ENCODE measurements at places on chromosomes 4 and X.

DNA sequence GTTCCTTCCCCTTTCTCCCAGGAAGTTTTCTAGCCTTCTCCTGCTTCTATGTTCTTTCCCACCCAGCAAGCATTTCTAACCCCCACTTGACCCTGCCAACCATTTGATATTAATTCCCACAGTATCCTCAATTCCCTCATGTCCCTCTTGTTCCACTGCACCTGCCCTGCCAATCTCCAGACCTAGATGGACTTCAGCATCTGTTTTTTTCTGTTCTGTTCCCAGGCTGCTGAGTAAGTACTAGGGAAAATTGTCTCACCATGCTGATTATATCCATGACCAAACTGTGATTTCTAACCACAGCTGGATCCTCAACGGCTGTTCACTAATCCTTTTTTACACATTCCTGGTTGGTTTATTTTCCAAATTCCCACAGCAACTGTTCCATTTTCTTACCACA, 37.7 kb downstream of the CLCN5 start:
- DNase-seq: no peak

- no peak for DNase-seq
Measured at GRCh38 chrX:99301990-99302389, 1108.1 kb downstream of the PCDH19 start.

GRCh38 chr4:2298532-2298991, 36.7 kb upstream of the MXD4 start:
- no peak for DNase-seq

- DNase-seq: no peak
Measured at GRCh38 chrX:16796298-16796697, 10.0 kb downstream of the TXLNG start.

DNA sequence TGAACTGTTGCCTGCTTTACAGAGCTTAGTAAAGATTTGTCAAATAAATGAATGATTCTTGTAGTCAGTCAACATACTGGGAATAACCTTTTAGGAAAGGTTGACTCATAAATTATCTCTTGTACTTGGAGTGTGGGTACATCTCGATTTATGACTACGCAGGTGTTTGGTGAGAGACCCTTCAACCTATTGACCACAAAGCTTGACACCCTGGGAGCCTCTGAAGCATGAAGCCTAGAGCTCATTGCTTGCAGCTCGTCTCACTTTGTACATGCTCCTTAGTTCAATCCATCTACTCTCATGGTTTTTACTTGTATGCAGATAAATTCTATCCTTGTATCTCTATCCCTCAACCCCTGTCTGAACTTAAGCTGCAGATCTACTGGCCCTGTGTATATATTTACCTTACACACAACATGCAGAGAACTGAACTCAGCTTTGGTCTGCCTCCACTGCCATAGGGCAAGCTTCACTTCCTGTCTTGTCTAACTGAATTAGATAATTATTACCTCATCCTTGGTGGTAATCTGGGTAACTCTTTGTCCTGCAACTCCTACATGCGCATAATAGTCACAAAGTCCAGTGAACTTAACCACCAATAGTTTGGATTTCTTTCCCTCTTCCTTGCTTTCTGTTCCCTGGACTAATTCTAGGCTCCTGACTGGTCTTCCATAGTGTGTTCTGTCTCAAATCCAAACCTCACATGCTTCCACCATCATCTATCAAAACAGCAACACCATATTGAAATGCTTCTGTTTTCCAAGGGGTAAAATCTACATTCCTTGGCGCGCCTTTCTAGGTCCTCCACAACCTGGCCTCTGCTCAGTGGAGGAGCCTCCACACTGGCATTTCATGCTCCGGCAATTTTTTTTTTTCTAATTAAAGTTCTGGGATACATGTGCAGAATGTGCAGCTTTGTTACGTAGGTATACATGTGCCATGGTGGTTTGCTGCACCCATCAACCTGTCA, 32.2 kb upstream of the FAT1 start:
- no peak for DNase-seq

DNA sequence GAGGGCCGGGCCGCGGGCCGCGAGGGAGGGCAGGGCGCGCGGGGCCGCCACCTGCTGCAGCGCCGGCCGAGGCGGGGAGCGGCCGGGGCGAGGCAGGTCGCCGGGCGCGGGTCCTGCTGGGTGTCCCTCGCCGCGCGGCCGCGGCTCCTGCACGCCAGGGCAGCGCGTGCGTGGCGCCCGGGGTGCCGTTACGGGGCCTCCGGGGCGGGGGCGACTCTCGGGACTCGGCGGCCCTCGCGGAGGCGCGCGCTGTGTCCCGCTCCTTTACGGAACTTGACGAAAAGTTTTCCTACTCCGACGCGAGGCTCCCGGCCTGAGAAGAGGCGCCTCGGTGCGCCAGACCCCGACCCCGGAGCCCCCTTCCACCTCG, 329 bp downstream of the TBC1D14 start:
- DNase-seq: no peak

- DNase-seq: no peak
Measured at GRCh38 chrX:135382260-135382659, 39.5 kb upstream of the SMIM10L2A start.

DNA sequence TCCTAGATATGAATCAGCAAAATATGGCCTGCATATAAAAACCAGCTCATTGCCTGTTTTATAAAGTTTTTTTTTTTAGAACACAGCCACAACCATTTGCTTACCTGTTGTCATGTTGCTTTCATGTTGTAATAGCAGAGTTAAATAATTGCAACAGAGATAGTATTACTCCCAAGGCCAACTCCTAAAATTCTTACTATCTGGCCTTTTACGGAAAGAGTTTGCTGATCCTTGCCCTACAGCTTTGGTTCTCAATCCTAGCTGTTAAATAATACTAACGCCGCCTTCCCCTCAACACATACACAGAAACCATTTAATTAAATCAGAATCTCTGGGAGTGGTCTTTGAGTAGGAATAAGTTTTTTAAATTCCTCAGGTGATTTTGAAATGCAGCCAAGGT, 231.3 kb upstream of the TET2 start:
- DNase-seq: no peak

DNA sequence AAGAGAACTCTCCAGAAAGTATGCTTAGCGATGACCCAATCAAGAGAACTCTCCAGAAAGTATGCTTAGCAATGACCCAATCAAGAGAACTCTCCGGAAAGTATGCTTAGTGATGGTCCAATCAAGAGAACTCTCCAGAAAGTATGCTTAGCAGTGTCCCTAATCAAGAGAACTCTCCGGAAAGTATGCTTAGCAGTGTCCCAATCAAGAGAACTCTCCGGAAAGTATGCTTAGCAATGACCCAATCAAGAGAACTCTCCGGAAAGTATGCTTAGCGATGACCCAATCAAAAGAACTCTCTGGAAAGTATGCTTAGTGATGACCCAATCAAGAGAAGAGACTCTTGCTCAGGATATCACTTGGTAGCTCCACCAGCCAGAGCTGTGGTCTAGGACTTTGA, 92.5 kb downstream of the AFAP1 start:
- no peak for DNase-seq

GRCh38 chr4:153189016-153189801, 15.0 kb upstream of the TRIM2 start:
- no peak for DNase-seq

DNA sequence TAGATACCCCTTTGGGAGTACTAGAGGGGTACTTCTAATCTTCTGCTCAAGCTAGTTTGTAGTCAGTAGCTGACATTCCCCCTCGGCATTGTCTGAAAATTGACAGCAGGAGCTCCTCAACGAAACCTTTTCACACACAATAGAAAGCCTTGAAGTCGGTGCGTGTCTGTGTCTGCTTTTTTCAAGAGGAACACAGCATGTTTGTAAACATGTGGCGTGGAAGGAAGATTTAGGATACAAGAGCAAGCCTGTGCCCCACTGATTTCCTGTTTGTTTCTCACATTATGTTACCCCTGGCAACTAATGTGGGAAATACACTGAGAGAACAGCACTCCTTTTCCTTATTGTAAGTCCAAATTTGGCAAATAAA, 252.6 kb downstream of the ANKRD50 start:
- no peak for DNase-seq

DNA sequence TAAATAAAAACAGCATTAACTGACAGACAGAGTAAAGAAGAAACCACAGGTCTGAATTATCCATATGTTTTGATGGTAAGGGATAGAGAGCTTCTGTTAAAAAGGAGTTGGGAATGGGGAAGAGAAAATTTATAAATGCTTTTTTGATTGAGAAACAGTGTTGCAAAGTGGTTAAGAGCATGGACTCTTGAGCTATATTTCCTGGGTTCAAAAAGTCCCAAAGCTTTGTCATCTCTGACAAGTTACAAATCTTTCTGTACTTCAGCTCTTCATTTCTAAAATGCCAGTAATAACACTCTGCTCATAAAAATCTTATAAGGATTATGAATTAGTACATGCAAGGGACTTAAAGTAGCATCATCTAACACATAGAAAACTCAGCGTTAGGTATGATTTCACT, 62.2 kb downstream of the N4BP2 start:
- no peak for DNase-seq

- no peak for DNase-seq
Measured at GRCh38 chrX:69152417-69152841, 12.8 kb downstream of the PJA1 start.

DNA sequence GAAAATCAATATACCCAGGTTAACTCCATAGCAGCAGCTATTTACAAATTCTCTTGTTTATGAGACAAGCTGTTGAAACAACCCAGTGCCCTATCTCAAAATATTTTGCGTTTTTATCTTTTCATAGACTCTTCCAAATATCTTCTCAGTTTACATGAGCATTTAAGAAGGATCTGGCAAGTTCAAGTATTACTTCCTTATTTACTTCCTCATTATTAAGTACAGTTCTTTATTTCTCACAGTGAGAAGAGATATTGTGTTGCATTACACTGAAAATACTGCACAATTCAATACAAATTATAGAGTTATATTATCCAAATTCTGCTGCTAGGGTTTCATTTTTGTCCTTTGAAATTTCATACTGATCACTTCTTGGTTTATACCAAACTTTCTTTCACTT, 43.6 kb upstream of the UCP1 start:
- no peak for DNase-seq

DNA sequence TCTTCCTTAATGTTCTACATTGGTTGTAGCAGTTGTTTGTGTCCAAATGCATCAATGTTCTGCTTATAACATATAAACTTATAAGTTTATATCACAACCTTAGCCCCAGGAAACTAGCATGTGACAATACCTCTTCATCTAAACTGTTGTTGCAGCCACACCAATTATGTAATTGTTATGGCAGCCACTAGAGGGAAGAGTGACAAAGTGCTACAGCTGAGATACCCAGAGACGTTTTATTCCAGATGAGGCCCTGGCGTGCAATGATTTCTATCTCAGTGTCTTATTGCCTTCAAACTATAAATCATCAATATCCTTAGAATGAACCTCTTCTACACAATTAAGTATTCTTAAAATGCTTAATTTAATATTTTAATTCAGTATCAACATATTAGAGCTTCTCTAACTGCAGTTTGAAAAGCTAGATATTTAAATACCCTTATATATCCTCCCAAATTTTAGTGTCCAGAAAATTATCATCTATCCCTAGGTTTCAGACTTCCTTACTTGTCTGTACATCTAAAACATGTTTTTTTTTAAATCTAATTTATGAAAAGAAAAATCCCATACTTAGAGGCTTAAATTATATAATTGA, 171.6 kb downstream of the PCDH10 start:
- DNase-seq: peak; percentile 52

DNA sequence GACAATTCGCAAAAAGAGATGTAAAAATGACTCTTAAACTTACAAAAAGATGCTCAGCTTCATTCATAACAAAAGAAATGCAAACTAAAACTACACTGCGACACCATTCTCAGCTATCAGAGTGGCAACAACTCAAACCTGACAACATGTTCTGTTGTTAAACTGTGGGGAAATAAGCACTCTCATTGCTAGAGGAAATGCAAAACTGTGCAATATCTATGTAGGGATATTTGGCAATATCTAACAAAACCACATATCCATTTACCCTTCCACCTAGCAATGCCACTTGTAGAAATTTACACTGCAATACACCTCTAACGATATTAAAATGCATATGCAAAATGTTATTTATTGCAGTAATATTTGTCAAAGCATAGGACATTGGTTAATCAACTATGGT, 78.3 kb upstream of the EGFL6 start:
- DNase-seq: no peak

GRCh38 chr4:80788798-80789197, 241.7 kb upstream of the BMP3 start:
- no peak for DNase-seq

DNA sequence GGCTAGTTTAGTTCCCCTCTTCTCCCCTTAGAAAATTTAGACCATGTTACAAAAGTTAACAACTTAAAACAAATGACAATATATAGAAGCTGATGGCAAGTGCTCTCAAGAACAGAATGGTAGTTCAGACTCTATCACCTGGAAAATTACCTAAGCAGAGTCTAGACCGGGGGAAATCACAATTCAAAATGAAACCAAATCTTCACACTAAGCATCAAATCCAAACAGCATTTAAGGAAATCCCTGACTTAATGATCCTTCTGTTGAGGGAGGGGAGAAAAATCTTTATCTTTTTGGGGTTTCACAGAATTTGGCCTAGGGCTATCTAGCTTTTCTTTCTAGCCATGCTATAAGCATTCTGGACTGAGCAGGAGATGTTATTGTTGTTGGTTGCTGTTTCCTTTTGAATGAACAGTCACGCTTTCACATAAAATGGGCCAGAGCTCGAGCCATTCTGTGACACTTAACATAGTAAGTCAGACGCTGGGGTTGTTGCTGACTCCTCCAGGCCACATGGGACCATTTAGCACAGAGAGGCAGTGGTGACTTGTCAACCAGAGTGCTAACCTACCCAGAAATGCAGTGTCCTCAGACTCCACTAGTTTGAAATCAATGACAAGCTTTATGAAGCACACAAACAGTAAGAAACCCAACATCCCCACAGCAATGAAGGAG, 16.0 kb upstream of the LSM6 start:
- no peak for DNase-seq

- no peak for DNase-seq
Measured at GRCh38 chrX:148979786-148980185, 479.4 kb downstream of the AFF2 start.

DNA sequence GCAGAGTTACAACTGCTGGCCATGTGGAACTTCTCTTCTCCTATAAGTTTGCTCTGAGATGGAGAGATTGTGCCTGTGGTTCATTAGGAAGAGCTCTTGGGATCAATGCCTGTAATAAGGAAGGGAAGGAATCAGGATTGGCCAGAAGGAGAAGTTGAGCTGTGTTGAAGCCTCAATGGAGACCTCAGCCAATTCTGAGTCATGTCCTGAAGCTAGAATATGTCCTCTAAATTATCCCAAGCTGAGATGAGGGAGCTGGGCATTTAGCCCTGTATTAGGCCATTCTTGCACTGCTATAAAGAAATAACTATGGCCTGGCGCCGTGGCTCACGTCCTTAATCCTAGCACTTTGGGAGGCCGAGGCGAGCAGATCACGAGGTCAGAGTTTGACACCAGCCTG, 85.4 kb upstream of the DHX15 start:
- no peak for DNase-seq

- peak; percentile 50 for DNase-seq
Measured at GRCh38 chr4:130563185-130563888, 1467.4 kb downstream of the C4orf33 start.

GRCh38 chr4:156230176-156230575, 276.5 kb upstream of the CTSO start:
- no peak for DNase-seq

GRCh38 chr4:149183638-149184037, 632.0 kb downstream of the IQCM start:
- no peak for DNase-seq

- DNase-seq: no peak
Measured at GRCh38 chrX:51876441-51876840, 17.0 kb upstream of the MAGED1 start.

GRCh38 chrX:49071877-49072711, 1.7 kb downstream of the PRAF2 start:
- DNase-seq: peak; percentile 23
